ENCODE measurements at places on chromosomes 6 and 20.
A peak's percentile ranks its signal among the peaks of the same experiment; 100 is the strongest.

DNA sequence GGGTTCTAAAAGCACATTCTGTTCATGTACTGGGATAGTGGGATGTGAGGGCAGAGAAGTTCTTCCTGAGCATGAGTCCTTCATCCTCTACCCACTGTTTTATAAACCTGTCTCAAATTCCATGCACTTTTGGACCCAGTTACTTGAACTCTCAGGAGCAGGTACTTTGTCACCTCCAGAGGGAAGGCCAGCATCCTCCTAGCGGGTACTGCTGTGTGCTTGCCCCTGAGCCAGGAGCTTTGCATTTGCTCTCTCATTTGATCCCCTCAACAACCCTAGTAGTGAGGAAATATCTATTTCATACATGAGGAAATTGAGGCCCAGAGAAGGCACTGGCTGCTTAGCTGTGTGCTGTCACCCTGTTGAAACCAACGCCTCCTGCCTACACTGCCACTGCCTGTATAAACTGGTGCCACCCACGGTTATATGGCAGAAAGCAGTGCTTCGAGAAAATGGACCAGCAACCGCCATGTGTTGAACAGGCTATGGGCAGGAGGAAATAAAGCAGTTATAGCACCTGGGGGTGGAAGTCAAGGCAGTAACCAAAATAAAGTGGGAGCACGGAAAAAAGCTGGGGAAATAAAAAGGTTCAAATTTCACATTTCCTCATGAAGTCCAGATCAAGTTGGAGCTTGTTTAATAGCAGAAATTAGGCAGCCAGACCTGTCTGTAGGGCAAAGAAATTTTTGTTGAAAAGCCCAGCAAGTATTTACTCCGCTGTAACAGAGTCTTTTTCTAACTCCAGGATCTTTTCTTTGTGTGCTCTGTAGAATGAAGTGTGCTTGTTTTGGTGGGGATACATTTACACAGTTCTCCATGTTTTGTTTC, 38.0 kb downstream of the KLHL31 start:
- DNase-seq, result no peak

GRCh38 chr20:8389381-8390036, 257.4 kb downstream of the PLCB1 start:
- DNase-seq, result peak; percentile 26

GRCh38 chr6:142740449-142740848, 204.5 kb downstream of the HIVEP2 start:
- DNase-seq, result no peak

GRCh38 chr6:168735268-168735949, 294.4 kb downstream of the SMOC2 start:
- DNase-seq, result no peak

- DNase-seq, result no peak
These were observed 162.6 kb downstream of the MMUT start for GRCh38 chr6:49300443-49300842.

DNA sequence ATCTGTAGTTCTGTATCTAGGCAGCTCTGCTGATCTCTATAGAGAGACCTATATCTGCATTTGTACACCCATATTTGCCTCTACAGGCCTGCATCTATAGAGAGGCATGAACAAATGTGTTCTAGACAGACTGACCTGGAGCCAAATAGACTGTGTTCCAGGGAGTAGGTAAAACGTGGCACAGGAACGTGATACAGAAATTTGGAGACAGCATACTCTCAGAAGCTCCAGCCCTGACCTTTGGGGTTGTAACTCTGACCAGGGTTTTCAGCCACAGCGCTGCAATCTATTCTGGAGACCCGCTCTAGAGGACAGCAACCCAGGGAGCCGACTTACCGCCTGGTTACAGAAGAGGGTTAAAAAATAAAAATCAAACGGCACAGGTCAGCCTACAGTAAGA, 983 bp downstream of the RBBP9 start:
- DNase-seq, result no peak

DNA sequence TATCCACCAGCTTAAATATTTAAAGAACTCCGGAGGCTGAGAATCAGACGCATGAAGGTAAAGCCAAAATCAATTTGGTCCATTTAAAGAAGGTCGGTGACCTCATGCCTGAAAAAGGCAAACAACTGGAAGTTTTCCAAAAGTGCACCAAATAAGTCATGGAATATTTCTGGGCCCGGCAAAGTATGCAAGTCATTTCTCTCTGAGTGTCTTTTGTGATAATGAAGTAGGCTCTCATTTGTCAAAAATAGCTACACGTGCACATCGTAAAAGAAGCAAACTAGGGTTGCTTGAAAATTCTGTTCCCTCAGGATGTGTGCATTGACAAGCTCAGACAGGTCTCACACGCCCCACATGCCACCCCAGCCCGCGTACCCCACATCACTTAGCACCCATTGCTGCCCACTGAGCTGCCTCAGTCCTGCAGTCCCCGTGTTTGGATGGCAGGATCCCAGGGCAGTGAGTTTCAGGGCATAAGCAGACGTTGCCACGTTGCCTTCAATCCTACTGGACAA, 20.5 kb upstream of the PYGB start:
- no peak for DNase-seq

- DNase-seq, result no peak
These were observed 46.3 kb downstream of the SCAND1 start for GRCh38 chr20:35908007-35908406.

GRCh38 chr6:13302291-13302690, 26.0 kb downstream of the TBC1D7 start:
- no peak for DNase-seq

DNA sequence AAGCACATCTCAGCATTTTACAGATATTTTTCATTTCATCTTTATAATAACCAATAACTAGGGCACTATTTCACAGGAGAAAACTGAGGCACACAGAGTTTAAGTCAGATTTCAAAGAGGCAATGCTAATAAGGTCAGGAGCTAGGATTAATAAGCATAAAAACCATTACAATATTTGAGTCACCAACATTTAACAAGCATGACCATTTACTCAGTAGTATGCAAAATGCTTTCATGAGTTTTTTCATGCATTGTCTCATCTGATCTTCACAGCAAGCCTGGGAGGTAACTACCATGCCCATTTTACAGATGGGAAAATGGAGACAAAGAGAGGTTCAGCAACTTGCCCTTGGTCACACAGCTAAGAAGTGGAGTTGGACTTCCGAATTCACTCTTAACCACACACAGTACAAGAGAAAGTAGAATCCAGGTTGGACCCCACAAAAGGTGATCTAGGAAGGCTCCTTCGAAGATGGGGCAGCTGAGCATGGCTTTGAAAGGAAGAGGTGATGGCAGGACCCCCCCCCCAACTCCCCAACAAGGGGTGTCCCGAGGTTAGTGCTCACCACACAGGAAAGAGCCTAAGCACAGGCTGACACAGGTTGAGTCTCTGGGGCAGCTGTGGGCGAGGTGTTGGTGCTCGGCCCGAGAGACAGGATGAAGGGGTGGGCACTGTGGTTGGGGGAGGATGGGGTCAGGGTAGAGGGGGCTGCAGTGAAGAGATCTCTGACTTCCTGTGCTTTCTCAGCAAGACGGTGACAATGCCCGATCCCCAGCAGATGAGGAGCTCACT, 108.8 kb downstream of the PREX1 start:
- no peak for DNase-seq

GRCh38 chr6:40419946-40420728, 167.0 kb downstream of the LRFN2 start:
- no peak for DNase-seq

DNA sequence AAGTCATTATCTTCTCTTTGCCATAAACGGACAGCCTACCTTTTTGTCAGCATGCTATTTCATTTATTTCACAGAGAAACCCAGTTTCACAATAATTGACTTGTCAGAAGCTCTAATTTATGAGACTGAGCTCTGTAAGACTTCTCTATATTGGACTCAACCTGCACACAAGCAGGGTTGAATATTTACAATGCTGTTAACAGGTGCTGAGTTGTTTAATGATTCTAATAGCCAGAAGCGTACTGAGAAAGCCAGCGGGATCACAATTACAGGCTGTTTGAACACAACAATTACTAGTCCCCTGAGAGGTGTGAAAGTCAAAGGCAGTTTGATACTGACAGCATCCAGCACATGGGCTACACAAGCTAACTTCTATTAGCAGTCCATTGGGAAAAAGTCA, 128.2 kb upstream of the SIM1 start:
- peak; percentile 83 for DNase-seq

- DNase-seq, result no peak
These were observed 110.4 kb downstream of the BANF2 start for GRCh38 chr20:17810062-17810631.

DNA sequence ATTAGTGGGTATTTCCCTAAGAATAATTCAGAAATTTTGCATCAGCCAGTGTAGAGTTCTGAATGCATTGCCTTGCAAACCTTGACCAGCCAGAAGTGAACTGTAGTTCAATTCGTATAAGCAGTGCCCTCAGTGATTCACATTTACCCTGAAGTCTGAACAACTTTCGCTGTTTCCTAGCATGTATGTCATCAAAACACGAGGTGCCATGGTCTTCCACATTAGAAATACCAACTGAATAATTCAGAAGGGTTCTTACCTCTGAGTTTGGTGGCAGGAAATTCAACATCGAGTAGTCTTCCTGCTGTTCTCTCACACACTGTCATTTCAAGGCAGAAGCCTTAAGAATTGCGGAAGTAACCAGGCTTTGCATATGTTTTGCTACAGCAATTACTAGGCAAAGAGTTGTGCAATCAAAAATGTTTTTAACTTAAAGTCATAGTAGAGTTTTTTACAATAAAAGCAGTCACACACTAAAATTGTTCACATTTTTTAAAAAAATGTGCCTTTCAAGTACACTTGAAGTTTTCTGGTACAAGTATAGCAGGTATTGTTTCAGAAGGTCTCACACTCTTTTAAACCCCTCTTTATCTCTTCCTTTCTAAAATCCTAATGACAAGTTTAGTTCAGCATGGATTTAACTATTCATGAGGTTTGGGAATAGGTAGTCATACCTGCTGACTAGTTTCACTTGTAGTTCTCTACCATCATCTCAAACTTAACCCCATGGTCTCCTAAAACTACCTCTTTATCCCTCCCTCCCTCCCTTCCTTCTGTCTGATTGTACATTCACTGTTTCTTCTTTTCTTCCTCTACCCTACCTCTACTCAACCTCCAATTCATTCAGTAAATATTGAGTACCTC, 118.3 kb downstream of the STXBP5 start:
- DNase-seq, result no peak

GRCh38 chr6:163026893-163027292, 299.1 kb downstream of the PACRG start:
- DNase-seq, result no peak

DNA sequence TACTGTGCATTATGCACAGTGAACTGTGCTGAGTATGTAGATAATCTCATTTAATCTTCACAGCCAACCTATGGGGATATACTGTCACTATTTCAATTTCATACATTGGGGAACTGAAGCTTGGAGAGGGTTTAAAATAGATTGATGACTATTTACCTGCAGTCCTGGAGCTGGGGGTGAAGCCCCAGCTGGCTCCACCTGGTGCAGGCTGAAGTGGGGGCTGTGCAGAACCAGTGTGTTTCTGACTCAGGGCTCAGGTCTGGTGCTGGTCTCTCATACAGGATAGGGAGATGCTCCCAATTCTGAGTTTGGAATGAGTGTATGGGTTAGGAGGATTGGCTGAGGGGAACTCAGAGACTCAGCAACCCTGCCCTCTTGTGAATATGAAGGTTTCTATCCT, 176.1 kb upstream of the CEP162 start:
- no peak for DNase-seq

- no peak for DNase-seq
These were observed 3.7 kb upstream of the FAXC start for GRCh38 chr6:99353126-99353525.

DNA sequence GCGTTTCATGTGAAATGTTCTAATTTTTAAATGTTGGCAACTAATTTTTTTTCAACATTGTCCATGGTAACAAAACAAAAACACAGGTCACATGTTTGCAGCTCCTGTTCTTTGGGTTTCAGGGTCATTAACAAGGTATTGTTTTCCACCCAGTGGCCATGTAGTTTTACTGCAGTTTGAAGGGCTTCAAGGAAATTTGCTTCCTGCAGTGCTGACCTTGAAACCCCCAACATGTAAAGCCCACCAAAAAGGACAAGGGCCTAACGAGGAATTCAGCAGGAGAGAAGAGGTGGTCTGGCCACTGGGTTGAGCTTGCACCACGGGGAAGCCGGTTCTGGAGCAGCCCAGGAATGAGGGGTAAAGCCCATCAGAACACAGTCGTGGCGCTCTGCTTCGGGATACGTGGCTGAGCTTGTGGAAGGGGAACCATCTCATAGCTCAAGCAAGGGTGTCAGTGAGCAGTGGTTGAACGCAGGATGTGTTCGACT, 13.9 kb upstream of the KLHL31 start:
- no peak for DNase-seq

GRCh38 chr6:168319279-168320111, at the start of gene DACT2:
Gene DACT2, minus strand, starts transcription at chr6:168319777. Its CDS starts 144 bp downstream, at chr6:168319633.
- DNase-seq, result peak; percentile 25

GRCh38 chr6:135347887-135348286, 149.7 kb downstream of the AHI1 start:
- no peak for DNase-seq

DNA sequence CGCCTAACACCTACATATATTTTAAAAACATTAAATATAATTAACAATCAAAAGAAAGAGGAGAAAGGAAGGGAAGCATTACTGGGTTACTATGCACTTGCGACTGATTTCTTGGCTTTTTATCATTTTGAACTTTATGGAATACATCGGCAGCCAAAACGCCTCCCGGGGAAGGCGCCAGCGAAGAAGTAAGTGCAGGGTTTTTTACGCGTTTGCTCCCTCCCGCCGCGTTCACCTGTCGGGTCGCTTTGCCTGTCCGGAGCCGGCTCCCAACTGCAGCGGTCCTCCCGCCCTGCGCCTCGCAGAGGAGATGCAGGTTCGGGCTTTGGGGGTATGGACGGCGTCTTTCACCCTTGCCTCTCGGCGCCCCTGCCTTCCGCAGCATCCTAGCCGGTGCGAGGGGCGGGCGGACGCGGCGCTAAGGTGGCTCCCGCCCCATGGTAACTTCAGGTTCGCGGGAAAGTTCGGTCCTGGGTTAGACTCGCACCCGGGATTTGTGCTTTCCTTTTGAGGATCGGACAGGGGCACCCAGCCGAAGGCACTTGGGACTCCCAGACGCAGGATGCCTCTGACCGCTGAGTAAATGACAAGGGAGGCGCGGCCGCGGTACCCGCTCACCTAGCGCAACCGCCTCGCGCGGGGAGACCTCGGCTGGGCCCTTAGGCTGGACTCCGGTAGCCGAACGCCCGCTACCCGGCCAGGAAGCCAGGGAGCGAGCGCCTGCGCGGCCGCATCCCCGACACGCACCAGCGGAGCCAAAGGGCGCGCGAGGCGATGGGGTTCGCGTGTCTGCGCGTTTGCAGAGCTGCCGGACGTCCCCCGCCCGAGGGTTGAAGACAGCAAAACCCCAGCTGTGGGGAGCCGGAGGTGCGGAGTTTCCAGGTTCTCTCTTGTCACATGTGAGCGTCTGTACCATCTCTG, 891 bp downstream of the RSPO3 start:
- DNase-seq, result no peak

- no peak for DNase-seq
These were observed 141.6 kb upstream of the THBS2 start for GRCh38 chr6:169395080-169395805.
